ENCODE measurements at places on chromosomes 2 and 18.

DNA sequence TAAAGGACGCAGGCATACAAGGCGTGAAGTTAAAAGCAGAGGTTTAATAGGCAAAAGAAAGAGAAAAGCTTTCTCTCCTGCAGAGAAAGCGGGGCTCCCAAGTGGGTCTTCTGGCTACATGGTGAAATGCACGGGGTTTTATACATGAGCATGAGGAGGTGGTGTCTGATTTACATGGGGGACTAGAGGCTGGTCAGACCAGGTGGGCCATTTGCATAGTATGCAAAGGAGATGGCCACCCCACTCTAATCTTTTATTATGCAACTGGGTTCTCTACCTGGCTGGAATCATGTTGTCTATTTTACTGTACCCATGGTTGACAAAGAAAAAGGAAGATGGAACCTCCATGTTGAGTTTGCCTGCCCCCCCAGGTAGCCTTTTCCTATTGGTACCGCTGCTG lies 356.2 kb downstream of the KCNJ3 start:
- no peaks in the 10 kb centered on the region for H3K27me3 ChIP-seq
- no peak overlapping the region for H3K27ac ChIP-seq
- no peak for DNase-seq

- no peaks in the 10 kb centered on the region for H3K27me3 ChIP-seq
- DNase-seq = no peak
- H3K36me3 ChIP-seq = no peaks in the 10 kb centered on the region
- no peaks in the 10 kb centered on the region for H3K4me1 ChIP-seq
- H3K27ac ChIP-seq = no peak overlapping the region
These were observed 467.2 kb downstream of the NRXN1 start for GRCh38 chr2:50564766-50565165.

- no peak overlapping the region for H3K4me3 ChIP-seq
- H3K36me3 ChIP-seq = no peaks in the 10 kb centered on the region
- H3K27me3 ChIP-seq = no peaks in the 10 kb centered on the region
- DNase-seq = no peak
- H3K4me1 ChIP-seq = peaks cover 10% of the 10 kb centered on the region
These were observed 54.7 kb upstream of the SLC1A4 start for GRCh38 chr2:64934530-64934929.

- H3K27me3 ChIP-seq = no peaks in the 10 kb centered on the region
- H3K27ac ChIP-seq = no peak overlapping the region
- no peak overlapping the region for H3K4me3 ChIP-seq
- no peak for DNase-seq
- H3K36me3 ChIP-seq = no peaks in the 10 kb centered on the region
These were observed 701.5 kb downstream of the BCL11A start for GRCh38 chr2:59851836-59852475.

GRCh38 chr2:28293416-28293815 lies 99.2 kb upstream of the FOSL2 start:
- peak; percentile 72 for DNase-seq
- H3K4me1 ChIP-seq = peaks cover 31% of the 10 kb centered on the region
- no peak overlapping the region for H3K27ac ChIP-seq
- H3K36me3 ChIP-seq = no peaks in the 10 kb centered on the region

- H3K4me1 ChIP-seq = peaks cover 13% of the 10 kb centered on the region
- no peak for DNase-seq
- no peaks in the 10 kb centered on the region for H3K27me3 ChIP-seq
These were observed 457.2 kb upstream of the TRIB2 start for GRCh38 chr2:12259493-12259892.

GRCh38 chr2:188852772-188853171 lies 121.4 kb upstream of the COL3A1 start:
- DNase-seq = no peak
- H3K4me1 ChIP-seq = no peaks in the 10 kb centered on the region
- H3K4me3 ChIP-seq = no peak overlapping the region
- no peaks in the 10 kb centered on the region for H3K27me3 ChIP-seq

DNA sequence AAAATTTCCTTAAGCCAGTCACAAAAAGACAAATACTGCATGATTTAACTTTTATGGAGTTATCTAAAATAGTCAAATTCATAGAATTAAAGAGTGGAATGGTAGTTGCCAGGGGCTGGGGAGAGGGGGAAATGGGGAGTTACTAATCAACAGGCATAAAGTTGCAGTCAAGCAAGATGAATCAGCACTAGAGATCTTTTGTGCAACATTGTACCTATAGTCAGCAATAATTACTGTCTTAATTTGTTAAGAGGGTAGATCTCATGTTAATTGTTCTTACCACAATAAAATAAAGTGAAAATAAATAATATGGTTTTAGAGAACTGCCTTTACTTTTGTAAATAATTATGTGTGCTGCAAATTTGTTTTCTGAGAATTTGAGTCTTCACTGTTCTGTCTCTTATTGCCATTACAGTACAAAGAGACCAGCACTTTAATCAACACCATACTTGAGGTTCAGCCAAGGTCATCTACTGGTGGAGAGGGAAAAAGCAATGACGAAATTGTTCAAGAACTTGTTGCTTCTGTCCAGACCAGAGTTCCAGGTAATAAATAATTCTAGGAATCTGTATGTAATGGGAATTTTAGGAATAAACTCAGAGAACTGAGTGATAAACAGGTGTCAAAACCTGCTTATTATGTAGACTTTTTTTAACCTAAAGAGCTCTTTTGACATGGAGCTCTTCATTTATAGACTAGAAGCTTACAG lies 75.5 kb downstream of the TRABD2A start:
- H3K36me3 ChIP-seq = no peaks in the 10 kb centered on the region
- H3K4me1 ChIP-seq = no peaks in the 10 kb centered on the region
- DNase-seq = no peak
- H3K27me3 ChIP-seq = no peaks in the 10 kb centered on the region
- no peak overlapping the region for H3K27ac ChIP-seq

DNA sequence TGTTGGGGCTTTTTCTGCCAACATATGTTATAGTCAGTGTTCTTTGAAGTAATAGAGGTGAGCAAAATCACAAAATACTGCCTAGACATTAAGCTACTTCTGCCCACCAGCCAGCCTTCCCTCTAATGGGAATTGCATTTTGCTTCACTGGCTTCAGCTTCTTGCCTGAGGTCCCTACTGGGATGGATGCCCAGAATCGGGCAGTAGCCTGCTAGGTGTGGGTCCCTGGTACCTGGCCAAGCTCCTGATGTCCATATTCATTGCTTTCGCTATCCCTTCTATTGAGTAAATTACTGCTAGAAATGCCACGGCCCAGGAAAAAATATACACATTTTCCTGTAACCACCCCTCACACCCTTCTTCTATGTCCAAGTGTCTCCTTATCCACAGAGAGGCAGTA lies 27.0 kb downstream of the CRYGD start:
- no peak overlapping the region for H3K27ac ChIP-seq
- no peak overlapping the region for H3K4me3 ChIP-seq
- no peaks in the 10 kb centered on the region for H3K36me3 ChIP-seq
- H3K27me3 ChIP-seq = no peaks in the 10 kb centered on the region

GRCh38 chr2:415986-416610 lies 128.2 kb upstream of the ALKAL2 start:
- no peaks in the 10 kb centered on the region for H3K4me1 ChIP-seq
- no peak overlapping the region for H3K4me3 ChIP-seq
- H3K27me3 ChIP-seq = no peaks in the 10 kb centered on the region
- DNase-seq = no peak
- no peak overlapping the region for H3K27ac ChIP-seq
- H3K36me3 ChIP-seq = no peaks in the 10 kb centered on the region

DNA sequence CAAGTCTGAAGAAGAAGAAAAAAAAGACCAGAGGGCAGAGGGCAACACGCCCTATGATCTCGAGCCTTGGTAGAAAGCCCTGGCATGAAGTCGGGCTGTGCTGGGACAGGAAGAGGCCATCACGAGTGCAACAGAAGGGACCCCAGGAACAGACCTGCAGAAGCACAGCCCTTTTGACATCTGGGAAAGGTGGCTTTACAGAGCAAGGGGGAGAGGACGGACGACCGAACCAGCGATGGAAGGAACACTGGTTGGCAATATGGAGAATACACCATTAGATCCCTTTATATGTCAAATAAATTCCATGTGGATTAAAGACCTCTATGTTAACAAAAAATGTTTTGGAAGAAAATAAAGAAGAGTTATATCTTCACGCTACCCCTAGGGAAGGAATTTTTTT lies 10.7 kb downstream of the KIF1A start:
- no peak overlapping the region for H3K4me3 ChIP-seq
- DNase-seq = no peak
- no peaks in the 10 kb centered on the region for H3K27me3 ChIP-seq
- no peak overlapping the region for H3K27ac ChIP-seq

DNA sequence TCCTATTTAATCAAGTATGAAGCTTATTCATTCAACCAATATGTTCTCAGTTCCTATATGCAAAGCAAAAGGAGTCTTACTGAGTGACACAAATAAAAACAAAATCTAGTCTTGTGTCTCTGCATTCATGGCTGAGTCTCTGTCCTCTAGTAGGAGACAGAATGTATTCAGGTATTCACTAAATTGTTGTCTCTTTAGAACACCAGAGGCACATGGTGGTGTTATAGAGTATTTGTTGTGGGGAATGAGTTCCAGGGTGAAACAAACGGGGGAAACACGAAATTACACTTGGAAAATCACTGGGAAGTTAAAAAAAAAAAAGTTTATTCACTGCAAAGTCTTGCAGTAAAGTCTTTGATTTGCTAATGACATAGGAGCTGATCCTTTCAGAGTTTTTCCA lies 131.7 kb upstream of the FSHR start:
- H3K27ac ChIP-seq = no peak overlapping the region
- no peak for DNase-seq
- H3K27me3 ChIP-seq = no peaks in the 10 kb centered on the region

DNA sequence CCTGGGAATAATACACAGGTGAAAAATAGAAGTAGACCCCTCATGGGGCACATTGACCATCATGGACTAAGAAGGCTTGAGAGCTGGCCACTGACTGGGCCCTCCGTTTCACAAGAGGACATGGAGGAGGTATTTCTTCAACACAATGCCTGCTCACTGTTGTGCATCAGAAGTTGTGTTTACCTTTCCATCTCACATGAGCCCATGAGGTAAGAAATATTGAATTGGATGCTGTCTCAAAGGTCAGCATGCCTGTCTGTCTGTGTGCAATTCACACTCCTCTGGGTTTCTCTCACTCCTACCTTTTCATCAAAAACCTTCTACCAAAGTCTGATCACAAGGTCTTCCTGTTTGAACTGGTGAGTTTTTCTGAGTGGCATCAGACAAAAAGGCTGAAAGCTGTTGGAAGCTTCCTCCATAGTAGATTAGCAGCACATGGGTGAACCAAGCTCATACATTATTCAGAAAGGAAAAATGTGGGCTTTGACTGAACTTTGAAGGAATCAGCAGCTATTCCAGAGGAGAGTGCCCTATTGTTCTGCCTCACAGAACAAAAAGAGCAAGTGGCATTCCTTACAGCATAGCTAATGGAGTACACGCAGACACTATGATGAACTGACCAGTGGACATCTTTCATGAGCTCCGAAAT lies 143.2 kb upstream of the RND3 start:
- no peaks in the 10 kb centered on the region for H3K4me1 ChIP-seq
- no peak for DNase-seq
- no peaks in the 10 kb centered on the region for H3K36me3 ChIP-seq
- no peak overlapping the region for H3K4me3 ChIP-seq
- H3K27ac ChIP-seq = no peak overlapping the region
- H3K27me3 ChIP-seq = no peaks in the 10 kb centered on the region

GRCh38 chr18:48794251-48794970 lies 156.4 kb downstream of the SMAD7 start:
- H3K27ac ChIP-seq = no peak overlapping the region
- H3K27me3 ChIP-seq = no peaks in the 10 kb centered on the region
- DNase-seq = no peak

Measured in keratinocyte (primary cell).